Spleen (tissue), 13 donors: ENCODE measurements at places on chromosomes 1 and 21. TPM values are rescaled to one million over a fixed set of nuclear protein-coding genes. Genes with fewer than 3 reads are reported as not detected.

The FCER1G gene
- 321 TPM for total RNA-seq

The ZNF593OS gene
- not detected for total RNA-seq

The HHIPL2 gene
- not detected for total RNA-seq

The BRDT gene
- total RNA-seq, result not detected

The FAM163A gene
- total RNA-seq, result not detected

The CASZ1 gene
- 14.5 TPM for total RNA-seq

The HEYL gene
- 8.6 TPM for total RNA-seq

The JAM2 gene
- total RNA-seq, result 2.9 TPM

The TFF1 gene
- not detected for total RNA-seq

GRCh38 chr1:182426442-182427430, 23.2 kb upstream of the RGSL1 start:
- no peak for DNase-seq

DNA sequence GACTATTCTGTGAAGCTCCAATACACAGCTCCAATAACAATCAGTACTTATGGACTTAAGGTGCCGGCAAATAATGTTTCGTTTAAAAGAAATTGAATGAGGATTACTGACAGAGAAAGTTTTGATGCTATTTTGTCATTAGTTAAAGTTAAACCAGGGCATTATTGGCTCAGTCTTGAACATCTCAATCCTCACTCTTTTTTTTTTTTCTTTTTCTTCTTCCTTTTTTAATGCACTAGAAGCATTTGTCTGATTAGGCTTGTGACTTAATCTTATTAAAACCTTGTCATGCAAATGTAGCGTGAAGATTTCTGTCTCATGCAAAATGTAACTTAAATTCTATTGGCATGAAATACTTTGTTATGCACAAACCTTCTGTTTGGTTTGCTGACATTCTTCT, 346.8 kb upstream of the ADGRL2 start:
- no peak for DNase-seq

DNA sequence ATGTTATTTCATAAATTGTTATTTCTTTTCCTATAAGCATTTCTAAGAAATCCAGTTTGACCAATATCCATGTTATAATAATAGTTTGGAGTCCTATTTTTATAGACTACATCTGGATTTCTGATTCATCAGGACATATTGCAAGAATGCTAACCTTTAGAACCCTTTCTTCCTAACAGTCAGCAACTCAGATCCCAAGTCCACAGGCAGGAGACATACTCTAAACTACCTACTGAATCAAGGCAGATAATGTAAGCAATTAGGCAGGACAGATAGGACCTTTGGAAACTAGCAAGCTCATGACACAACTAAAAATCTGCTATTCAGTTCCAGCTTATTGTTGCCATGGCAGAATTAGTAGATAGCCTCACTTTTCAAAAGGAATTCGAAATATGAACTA, 104.1 kb downstream of the DENND1B start:
- DNase-seq, result no peak

DNA sequence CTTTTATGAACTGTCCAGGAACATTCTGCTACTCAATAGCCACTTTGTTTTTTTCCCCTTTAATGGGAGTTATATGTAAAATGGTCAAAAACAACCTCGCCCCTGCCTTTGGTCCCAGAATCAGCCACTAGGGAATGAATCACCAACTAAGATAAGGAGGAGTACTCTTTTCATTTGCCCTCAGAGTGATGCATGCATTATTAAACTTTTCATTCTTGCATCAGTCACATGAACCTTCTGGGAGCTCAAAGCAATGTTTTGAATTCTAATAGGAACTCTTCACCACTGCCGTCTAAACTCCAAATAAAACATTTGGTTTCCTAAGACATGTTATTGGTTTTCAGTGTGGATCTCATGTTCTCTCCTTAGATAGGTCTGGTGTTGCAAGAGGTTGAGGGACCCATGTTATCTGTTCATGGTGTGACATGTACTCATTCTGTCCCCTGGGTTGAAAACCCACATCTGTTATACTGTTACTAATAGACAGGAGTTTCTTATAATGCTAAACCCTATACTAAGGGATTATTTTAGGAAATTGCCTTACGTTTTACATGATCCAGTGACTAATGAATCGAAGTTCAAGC, 17.8 kb upstream of the HSD17B7 start:
- no peak for DNase-seq

- DNase-seq, result no peak
These were observed 169.3 kb upstream of the IVNS1ABP start for GRCh38 chr1:185486346-185486745.

GRCh38 chr1:110731529-110731928, 56.8 kb upstream of the KCNA3 start:
- DNase-seq, result no peak

DNA sequence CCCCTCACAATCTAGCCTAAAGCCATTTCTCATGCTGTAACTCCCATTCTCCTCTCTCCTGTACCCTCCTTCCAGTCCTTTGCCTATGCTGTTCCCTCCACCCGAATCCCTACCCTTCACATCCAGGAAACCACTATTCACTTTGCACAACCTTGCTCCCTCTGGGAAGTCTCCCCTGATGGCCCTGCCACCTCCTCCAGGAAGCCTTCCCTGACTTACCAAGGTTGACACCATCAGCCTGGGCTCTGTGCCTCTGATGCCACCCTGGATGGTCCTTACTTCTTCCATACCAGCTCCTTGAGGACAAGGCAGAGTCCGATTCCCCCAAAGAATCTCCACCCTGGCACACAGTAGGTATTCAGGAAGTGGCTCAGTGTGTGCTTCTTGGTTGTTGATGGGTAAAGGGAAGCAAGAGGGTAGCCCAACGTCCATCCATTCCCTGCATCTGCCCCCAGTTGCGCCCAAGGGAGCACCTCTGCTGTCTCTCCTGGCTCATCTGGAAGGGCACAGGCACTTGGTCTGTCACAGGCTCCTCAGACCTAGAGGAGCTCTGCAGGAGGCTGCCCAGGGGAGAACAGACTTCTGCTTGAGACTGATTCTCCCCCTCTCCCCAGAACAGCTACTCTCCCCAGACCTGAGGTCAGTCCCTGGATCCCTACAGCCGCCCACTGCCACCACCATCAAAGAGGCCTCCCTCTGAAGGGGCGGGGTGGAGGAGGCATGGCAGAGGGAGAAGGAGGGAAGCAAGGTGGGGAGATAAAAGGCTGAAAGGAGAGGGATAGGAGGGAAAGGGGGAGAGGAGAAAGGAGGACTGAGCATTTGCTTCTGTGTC, 36.1 kb upstream of the ZC3H12A start:
- no peak for DNase-seq

- DNase-seq, result no peak
These were observed 62.8 kb upstream of the COL11A1 start for GRCh38 chr1:103171041-103171590.

DNA sequence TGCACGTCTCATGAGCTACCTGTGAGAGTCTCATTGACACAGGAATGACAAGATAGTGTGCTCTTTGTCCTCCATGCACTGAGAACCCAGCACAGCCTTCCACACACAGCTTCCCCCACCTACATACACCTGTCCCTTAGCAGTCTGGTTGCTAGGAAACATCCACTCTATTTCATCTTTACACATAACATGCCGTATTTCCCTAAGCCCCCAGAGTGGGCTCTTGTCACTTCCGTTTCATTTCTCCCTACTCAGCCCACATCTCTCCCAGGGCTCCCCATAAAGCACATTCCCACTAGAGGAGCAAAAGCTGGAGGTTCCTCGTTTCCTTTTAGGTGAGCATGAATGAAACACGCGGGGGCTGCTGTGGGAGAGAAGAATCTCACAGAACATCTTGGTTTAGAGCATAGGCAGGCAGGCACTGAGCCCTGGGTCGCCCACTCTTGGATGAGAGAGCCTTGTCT, 137.1 kb downstream of the ETS2 start:
- no peak for DNase-seq

DNA sequence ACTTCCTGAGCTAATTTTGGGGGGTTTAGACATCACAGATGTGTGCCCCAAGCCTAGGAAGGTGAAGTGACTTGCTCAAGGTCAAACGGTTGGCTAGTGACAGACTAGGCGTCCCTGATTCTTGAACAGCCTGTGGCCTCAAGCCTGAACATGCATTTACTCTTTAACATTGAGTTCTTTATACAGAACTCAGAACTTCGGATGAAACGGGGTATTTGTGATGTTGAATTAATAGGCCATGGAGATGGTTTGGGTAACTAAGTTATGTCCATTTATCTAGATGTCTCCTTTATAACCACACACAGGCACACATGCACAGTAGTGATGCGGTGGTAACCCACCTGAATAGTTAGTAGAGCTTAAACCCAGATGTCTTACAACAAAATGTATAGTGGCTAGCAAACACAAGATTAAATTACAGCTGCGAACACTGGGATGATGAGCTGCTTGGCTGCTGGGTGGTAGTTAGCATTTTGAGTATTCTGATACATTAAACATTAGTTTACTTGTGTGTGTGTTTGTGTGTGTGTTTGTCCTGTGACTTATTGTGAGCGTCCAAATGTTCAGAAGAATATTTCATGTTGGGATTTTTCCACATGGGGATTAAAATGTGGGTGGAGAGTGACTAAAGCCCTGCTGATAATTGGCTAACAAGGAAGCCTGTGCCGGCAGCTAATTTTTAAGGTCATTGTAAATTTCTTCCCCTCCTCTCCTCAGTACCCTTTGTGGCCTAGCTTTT, 2.3 kb downstream of the ATP1A1 start:
- DNase-seq, result no peak

DNA sequence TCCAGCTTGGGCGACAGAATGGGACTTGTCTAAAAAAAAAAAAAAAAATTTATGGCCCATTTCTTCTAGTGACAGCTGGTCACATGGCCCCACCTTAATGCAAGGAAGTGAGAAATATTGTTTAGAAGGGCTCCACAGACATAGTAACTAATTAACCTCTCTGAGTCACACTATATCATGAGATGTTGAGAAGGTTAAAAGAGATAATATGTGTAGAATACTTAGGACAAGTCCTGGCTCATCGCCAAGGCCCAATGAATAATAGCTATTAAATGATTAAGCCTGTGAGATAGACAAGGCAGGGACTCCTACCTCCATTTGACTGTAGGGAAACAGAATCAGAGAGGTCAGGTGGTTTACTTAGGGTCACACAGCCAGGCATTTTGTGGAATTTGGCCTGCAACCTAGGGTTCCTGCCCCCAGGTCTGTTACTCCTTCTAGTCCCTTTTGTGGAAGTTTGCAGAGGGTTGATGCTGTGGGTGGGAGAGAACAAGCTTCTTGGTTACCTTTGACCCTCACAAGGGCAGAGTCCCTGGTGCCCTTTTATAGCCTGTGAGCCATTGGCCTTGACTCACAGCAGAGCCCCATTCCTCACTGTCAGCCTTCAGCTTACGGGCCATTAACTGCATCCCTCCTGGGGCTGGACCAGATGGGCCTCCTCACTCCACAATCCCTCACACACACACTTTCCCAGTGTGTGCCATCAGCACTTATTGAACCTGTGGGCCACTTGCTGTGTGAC, 48.5 kb downstream of the OPRD1 start:
- DNase-seq, result no peak

- no peak for DNase-seq
These were observed 69.7 kb downstream of the CD46 start for GRCh38 chr1:207821464-207822045.

- no peak for DNase-seq
These were observed 71.4 kb upstream of the HSPA13 start for GRCh38 chr21:14454016-14455009.

- DNase-seq, result no peak
These were observed 19.8 kb upstream of the ACBD6 start for GRCh38 chr1:180522213-180522515.
